Activated CD4-positive, alpha-beta memory T cell treated with anti-CD3 and anti-CD28 coated beads, Interleukin-2, amount 10 ng/mL, durations not matched to agents 7 days and 5 days (primary cell): ENCODE measurements at places on chromosomes 5 and 9. TPM values are rescaled to one million over a fixed set of nuclear protein-coding genes. Genes with fewer than 3 reads are reported as not detected.

CBY3 gene
- 0.68 TPM for total RNA-seq

ORM1 gene
- not detected for total RNA-seq

PCDHGC4 gene
- total RNA-seq = not detected

OR1Q1 gene
- not detected for total RNA-seq

EHMT1 gene
- 87.1 TPM for total RNA-seq

PIP5K1B gene
- total RNA-seq = 2.3 TPM

S100Z gene
- 2.6 TPM for total RNA-seq

C9orf50 gene
- total RNA-seq = not detected

NIM1K gene
- 0.73 TPM for total RNA-seq

SOHLH1 gene
- total RNA-seq = not detected

CCL28 gene
- total RNA-seq = 12.2 TPM

PTGES gene
- total RNA-seq = not detected

ELP1 gene
- 19.9 TPM for total RNA-seq

CCL27 gene
- total RNA-seq = not detected

MRPL22 gene
- 62.2 TPM for total RNA-seq

LCN15 gene
- not detected for total RNA-seq

BRD3OS gene
- total RNA-seq = 9.6 TPM

EDIL3 gene
- total RNA-seq = not detected

CCNJL gene
- not detected for total RNA-seq

HSPB3 gene
- total RNA-seq = not detected

VCAN gene
- 0.20 TPM for total RNA-seq

RANBP17 gene
- not detected for total RNA-seq

SPATA31C1 gene
- total RNA-seq = not detected

SLC24A2 gene
- total RNA-seq = not detected

LCN12 gene
- 2.5 TPM for total RNA-seq

EFNA5 gene
- not detected for total RNA-seq
